ENCODE measurements at places on chromosomes 4 and X.

GRCh38 chr4:188728359-188728758, 589.1 kb downstream of the TRIML1 start:
- no peak for DNase-seq

- no peak for DNase-seq
Observed at GRCh38 chr4:105458001-105458400, 15.9 kb downstream of the PPA2 start.

DNA sequence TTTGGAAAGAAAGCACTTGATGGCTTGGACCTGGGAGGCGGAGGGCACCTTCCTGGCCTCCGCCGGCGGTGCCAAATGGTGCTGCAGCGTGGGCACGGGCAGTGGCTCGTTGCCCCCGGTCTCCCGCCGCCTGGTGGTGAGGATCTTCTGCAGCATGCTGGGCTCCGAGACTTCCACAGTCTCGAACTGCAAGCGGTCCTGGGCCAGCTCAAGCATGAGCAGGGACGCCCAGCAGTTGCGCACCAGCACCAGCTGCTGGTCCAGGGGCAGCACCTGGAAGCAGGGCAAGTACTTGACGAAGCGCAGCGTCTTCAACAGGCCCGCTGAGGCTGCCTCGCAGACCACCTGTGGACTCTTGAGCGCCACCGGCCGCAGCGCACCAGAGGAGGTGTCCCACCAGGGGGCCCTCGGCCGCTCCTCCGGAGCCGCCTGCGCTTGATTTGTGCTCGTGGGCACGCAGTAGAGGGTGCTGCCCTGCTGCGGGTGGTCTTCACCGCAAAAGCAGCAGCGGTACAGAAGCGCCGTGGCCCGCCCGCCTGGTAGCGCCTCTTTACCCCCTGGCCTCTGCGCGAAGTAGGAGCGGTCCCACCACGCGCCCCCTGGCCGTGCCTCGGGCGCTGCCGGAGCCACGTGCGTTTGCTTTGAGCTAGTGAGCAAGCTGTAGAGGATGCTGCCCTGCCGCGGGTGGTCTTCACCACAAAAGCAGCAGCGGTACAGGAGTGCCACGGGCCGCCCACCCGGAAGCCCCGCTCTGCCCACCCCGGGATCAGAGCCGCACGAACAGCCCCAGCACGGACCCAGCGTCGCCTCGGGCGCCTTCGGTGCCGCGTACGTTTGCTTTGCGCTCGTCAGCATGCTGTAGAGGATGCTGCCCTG, 689 bp downstream of the NR0B1 start:
- DNase-seq: no peak

DNA sequence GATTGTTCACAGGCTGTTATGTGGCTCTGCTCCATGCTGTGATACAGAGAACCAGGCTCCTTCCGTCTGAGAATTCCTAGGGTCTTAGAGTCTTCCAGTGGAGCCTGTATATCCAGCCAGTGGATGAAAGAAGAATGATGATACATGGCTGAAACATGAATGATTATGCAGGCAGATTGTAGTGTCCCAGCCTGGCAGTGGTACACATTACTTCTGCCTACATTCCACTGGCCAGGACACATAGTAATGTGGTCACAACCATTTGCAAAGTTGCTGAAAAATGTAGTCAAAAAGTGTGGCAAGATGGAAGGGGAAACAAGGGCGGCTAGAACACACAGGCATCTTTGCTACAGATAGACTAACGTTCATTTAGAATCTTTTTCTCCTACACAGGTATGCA, 4.5 kb upstream of the GBA3 start:
- DNase-seq: no peak

- no peak for DNase-seq
Observed at GRCh38 chr4:174170906-174171305, 112.6 kb downstream of the FBXO8 start.

DNA sequence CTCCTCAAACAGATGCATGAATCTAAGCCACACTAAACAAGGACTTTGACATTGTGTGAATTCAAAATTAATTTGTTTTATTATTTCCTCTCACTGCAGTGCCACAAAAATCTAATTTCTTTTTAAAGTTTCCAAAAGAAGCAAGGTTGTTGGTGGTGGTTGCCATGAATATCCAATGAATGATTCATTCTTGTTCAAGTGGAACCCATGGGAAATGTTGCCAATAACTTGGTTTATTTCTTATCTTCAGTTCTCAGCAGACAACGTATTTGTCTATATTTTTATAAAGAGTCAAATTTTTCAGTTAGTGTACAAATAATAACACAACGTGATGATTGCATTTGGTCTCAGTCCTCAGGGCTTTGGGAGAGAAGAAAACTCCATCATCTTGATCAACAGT, 309.4 kb upstream of the NOCT start:
- DNase-seq: no peak

DNA sequence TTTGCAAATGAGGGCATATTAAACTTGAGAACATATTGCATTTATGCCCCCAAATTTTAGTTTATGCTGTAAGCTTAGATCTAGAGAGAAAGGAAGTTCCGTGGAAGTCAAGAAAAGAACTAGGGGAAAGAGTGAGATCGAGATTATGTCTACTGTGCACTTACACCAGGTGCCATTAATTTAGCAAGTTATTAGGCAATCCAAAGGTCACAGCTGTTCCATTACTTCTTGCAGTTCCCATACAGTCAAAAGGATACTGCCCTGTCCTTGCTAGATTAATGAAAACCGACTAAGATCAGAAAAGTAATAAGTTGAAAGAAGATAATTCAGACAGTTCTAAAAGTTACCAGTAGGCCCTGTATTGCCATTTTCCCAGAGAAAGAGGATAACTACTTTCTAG, 49.3 kb upstream of the SLC7A11 start:
- no peak for DNase-seq

GRCh38 chr4:96526625-96527024, 686.7 kb downstream of the PDHA2 start:
- no peak for DNase-seq

GRCh38 chrX:38868321-38868720, 67.1 kb downstream of the MID1IP1 start:
- DNase-seq: no peak

GRCh38 chrX:139246295-139246694, 284.2 kb upstream of the F9 start:
- DNase-seq: no peak

- no peak for DNase-seq
Observed at GRCh38 chr4:149247164-149247563, 568.5 kb downstream of the IQCM start.

- no peak for DNase-seq
Observed at GRCh38 chr4:47349326-47349725, 114.2 kb downstream of the COMMD8 start.

DNA sequence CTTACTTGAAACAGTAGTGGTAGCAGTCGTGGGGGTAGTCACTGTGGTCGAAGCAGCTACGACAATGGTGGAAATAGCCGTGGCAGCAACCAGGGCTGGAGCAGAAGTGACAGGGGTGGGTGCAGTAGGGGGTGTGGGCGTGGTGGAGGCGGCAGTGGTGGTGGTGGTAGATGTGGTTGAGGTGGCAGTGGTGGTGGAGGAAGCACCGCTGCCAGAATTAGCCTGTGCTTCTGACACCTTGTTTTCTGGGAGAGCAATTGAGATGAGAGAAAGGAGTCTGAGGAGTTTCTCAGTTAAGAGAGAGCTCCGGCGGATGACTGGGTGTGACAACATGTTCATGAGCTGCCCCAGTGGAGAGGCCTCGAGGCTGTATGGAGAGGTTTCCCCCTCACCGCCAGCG, 113.5 kb upstream of the HSD17B10 start:
- no peak for DNase-seq

DNA sequence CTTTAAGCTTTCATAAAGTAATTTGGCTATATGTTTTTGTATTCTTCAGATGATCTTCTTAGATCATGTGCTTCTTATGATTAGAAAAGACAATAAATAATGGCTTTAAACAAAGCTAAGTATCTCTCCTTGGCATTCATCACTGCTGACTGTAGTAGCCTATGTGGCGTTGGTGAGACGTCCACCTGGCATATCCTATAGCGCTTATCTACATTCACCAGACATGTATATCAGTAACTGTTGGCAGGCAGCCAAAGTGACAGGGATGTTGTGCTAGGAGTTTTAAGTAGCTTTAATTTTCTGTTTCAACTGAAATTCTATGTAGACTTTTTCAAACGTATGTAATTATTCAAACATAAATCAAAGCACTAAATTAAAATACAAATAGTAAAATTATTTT, 276.4 kb downstream of the IL15 start:
- DNase-seq: no peak

GRCh38 chr4:6499238-6499600, 26.8 kb upstream of the PPP2R2C start:
- no peak for DNase-seq

- no peak for DNase-seq
Observed at GRCh38 chr4:148095346-148095923, 346.8 kb downstream of the NR3C2 start.

DNA sequence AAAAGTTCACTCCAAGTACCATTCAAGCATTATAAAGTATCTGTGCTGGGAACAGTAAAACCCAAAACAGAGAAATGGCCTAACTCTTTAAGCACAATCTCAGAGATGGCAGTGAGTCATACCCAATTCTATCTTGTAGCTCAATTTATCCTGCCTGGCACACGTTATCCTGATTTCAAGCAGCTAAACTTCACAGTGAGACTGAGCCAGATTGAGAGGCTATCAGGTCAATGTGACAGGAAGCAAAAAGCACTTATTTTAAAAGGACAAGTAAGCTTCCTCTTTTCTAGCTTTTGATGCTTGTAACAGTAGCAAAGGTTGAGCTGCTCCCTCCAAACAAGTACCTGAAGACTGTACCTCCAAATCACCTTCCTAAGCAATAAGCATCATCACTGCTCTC, 324.9 kb downstream of the NAF1 start:
- DNase-seq: no peak

DNA sequence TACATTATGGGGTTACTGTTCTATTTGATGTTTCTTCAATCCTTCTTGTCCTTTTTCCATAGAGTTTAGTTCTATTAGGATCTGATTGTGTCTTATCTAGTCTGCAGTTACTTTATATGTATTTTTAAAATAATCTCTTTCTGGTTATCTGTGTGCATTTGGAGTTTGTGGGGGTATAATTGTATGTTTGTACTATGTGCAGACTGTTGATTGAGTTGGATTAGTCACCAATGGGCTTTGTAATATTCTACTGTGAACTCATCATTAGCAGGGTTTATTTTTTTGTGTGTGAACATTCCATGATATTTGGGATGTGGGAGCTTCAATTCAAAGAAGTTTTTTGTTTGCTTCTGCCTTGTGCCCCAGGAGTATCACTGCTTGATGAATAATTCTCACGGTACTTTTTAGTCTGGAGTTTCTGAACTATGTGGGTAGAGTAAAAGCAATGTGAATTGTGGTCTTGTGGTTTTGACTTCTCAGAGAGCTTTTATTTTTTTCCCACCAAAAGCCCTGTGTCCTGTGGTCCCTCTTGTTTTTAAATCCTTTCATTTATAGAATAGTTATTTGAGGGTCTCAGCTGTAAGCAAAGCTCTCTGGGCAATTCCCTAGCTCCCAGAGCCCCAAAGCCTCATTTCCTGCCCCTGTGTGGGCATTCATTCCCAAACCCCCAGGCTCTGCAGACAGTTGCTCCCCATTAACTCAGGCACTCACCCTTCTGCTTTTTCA, 127.8 kb downstream of the PHKA2 start:
- DNase-seq: no peak

GRCh38 chrX:48806081-48806480, 4.2 kb downstream of the HDAC6 start:
- DNase-seq: no peak

DNA sequence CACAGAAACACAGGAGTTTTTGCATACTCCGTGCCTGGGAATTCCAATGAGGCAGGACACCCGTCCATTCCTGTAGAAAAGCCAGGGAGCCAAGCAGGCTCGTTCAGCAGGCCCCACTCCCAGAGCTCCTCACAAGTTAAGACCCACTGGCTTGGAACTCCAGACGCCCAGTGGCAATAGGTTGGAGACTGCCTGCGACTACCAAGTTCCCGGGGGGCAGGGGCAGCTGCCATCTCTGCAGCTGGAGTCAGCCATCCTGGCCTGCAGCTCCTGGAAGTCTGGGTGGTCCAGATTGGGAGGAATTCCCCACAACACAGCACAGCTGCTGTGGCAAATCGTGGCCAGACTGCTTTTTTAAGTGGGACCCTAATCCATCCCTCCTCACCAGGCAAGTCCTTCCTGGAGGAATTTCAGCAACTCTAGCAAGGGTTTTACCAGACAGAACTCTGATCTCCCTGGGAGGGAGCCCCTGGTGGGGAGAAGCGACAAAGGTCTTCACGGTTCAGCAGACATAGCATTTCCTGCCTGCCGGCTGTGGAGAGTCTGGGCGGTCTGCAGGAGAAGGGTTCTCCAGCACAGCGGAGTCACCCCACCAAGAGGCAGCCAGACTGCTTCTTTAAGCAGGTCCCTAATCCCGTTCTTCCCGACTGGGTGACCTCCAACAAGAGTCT, 231.9 kb downstream of the STPG2 start:
- DNase-seq: no peak

DNA sequence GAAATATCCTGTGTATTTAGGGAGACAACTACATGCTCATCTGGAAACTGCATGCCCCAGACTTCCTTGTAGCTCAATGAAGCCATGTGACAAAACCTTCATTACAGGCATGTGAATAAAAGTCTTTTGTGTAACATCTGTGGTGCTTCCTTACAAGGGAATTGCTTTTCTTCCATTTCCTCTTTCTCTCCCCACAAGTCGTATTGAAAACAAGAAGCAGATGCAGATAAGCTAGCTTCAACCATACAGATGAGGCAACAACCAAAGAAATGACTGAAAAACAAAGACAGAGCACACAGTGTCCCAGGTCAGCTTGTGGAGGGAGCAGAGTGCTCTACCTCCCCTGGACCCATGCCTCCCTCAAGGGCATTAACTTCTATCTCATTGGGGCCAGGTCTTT, 115.8 kb upstream of the INPP4B start:
- no peak for DNase-seq

DNA sequence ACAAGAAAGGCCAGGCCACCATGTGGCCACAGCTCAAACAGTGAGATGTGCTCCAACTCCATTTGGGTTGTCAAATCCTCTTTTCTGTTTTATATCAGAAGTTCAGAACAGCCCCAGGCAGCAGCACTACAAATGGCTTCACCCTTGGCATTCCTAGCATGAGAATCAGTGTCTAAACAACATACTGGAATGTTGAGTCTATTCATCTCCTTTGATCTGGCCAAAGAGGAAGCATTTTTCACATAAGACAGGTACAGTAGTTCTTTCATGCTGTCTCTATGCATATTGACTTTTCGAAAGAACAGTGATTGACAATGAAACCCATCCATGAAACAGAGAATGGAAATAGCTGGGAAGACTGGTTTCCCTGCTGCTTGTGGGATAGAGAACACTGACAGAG, 289.5 kb downstream of the USP46 start:
- DNase-seq: no peak

DNA sequence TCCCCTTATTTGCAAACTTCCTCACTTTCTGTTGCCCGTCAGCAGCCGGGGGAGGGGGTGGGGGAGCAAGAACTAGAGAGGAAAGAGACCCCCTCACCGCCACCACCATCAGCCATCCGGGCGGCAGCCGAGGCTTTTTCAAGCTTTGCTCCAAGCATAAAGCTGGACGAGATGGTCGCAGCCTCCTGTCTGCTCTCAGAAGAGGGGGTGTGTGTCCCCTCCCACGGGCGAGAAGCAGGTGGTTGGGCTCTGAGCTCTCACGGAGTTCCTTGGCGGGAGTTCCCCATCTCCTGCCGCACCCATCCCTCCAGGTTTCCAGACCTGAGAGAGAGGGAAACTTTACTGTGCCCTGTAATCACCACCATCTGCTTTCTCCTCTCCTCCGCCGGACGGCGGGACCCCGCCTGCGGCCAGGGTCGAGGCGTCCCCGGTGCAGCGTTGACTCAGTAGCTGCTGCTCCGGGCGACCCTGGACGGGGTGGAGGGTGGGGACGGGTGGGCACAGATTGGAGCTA, 4.7 kb upstream of the ARX start:
- no peak for DNase-seq

GRCh38 chr4:67366311-67366861, 178.9 kb downstream of the CENPC start:
- no peak for DNase-seq

Measured in cortex of kidney (tissue), 1 donor.